ENCODE measurements at places on chromosomes 13 and 19.

DNA sequence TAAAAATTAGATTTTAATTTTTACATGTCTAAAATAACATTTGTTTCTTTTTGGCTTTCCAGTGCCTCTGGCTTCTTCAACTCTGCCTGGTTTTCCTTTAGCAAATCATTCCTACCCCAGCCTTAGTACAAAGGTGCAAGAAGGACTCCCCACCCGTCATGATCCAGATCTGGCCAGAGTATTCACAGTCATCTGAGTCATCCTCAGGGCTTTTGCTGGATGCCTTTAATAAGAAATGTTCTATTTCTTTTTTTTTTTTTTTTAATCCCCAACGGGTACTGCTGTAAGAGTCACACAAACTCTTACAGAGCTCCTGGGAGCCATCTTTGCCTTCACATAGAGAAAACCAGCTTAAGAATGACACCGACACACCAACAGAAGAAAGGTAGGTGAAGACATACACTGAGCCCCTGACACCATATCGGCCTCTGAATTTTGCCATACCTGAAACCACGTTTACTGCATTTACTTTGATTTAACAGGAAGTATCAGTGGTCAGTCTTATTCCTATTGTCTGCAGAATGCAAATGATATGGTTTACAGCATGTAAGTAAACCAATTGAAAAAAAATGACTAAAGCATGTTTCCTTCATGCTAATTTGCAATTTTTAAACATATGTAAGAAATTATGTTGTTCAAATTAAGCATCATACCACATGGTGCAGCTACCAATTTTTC lies 184.4 kb downstream of the NALCN start:
- no peak for DNase-seq

DNA sequence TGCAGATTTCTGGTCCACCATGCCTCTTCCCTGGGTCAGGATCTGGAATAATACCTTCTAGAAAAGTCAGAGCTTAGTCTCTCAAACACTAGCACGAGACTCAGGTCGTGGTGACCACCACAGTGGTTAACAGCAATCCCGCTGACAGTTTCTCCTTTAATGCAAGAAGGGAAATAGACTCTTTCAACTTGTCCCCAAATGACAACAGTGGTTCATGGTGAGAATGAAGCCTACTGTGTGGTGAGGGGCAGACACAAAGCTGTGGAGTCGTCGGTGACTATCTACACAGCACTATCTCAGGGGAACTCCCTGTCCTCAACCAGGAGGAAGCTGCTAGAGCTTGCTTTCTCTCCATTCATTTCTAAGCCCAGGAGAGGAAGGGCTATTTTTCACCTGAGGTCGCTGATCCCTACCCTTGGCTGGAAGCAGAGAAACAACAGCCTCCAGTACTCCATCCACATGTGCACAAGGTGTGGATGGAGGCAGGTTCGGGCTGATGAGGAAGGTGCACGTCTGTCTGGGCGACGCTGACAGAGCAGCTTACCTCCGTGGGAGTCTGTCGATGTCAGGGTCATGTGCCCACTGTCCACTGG lies 72.4 kb downstream of the STK24 start:
- no peak for DNase-seq

DNA sequence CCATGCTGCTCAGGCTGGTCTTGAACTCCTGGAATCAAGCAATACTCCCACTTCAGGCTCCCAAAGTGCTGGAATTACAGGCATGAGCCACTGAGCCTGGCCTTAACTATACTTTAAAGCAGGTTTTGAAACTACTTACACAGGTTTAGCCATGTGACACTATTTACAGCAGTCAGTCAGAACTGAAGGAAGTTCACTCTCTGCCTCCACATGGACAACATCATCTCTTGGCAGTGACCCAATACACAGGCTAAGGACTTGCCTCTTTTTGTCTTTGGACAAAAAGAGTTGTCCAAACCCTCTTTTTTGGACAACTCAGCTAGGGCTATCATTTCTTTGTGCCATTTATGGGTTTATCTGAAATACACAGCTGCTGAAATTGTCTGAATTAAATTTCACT lies 89.0 kb upstream of the CLDN10 start:
- DNase-seq: no peak

DNA sequence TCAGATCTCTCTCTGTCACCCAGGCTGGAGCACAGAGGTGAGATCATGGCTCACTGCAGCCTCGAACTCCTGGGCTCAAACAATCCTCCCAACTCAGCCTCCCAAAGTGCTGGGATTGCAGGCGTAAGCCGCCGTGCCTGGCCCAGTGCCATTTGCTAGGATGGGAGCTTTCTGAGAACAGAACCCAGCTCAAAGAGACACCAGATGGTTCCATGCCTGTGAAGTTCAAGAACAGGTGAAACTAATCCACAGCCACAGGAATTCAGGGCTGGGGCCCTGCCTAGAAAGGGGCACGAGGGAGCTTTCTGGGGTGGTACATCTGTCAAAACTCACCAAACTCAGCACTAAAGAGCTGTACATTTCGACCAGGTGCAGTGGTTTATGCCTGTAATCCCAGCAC lies 4.2 kb downstream of the SLC7A9 start:
- no peak for DNase-seq

GRCh38 chr19:58579473-58580142 lies 6.5 kb upstream of the MZF1 start:
- no peak for DNase-seq

DNA sequence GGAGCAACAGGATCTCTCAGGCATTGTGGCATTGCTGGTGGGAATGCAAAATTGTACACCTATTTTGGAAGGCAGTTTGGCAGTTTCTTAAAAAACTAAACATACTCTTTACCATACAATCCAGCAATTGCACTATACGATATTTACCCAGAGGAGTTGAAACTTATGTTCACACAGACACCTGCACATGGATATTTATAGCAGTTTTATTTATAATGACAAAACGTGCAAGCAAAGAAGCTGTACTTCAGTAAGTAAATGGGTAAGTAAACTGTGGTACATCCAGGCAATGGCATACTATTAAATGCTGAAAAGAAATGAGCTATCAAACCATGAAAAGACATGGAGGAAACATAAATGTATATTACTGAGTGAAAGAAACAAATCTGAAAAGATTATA lies 71.6 kb upstream of the UBAC2 start:
- no peak for DNase-seq

DNA sequence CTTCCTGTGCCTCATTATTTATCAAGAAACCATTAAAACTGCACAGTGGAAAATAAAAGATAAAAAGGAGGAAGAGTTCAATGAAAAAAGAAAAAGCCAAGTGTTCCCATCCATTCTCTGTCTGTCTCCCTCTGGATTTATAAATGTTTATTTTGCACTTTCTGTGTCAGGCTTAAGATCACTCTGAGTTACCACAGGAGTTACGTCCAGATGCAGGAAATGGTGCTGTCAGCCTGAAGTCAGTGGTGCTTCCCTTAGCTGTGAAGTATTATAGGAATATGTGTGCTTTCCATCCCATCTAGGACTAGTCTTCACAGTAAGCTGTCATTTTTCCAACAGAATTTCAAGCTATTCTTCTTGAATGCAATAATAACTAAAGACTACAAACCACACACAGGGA lies 420.2 kb downstream of the KCTD12 start:
- DNase-seq: no peak

DNA sequence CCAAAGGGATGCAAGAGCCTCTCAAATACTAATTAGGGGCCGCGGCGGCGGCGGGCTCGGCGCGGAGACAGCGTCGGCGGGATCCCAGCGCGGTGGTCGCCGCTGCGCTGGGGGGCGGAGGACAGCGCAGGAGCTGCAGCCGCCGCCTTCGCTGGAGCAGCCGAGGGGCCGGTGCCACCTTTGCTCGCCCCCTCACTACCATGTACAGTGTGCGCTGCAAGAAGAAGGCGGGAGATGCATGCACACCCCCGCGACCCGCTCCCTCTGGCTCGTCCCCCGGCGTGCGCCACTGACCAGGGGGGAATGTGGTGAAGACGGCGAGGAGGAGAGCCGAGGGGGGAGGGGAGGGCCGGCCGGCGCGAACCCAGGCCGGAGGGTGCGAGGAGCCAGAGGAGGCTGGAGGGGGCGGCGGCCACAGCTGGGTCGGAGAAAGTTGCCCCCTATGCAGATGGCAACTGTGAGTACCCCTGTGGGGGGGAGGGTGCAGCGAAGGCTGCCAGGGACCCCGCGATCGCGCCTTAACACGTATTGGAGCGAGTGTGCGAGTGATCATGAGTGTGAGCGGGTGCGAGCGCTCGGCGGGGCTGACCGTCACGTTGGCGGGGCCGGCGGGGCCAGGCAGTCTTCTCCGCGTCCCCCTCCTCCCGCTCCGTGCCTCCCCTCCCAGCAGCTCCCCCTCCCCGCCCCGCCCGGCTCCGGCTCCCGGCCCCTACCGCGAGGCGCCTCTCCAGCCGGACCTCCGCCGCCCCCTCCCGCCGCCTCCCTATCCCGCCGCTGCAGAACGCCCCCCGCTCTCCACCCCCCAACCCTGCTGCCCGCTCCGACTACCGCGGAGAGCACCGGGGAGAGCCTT lies 808 bp downstream of the SLITRK5 start:
- no peak for DNase-seq

- no peak for DNase-seq
Observed at GRCh38 chr19:40419066-40419612, 6.0 kb upstream of the PRX start.

DNA sequence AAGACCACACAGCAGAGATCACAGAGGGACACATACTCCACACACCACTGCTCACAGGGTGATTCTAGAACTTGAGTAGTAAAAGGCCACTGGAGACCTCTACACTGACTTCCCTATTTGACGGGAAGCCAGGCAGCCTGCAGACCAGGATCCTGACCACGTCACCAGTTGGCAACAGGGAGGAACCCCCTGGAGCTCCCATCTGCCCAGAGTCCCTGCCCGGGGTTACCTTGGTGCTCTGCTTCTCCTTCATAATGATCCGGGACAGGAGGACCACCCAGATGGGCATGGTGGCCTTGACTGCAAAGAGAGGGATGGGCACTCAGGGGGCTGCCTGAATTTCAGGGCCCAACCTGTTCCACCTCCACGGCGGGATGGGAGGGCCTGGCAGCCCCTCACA lies 932 bp downstream of the SLC35E1 start:
- no peak for DNase-seq

- DNase-seq: no peak
Observed at GRCh38 chr13:32587811-32588170, 1.5 kb downstream of the PDS5B start.

GRCh38 chr19:55626350-55626749 lies 2.0 kb upstream of the ZNF784 start:
- no peak for DNase-seq

GRCh38 chr19:38514812-38515633 lies 81.5 kb downstream of the RYR1 start:
- DNase-seq: no peak

DNA sequence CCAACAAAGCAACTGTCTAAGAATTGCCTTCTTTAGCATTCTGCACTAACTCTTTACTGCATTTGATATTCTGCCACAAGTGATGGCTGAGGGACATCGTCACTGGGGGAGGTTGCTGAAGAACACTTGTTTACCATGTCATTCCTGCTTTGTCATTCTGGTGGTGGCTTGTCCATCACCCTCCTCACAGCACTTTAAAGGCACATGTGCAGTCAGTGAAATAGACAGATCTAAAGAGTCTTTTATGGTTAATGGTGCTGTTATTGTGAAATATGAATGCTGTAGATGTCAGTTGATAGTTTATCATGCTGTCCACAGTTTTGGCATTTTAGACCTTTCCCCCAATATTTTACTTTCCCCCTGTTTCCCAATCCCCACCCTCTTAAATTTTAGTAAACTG lies 120.9 kb upstream of the TSC22D1 start:
- no peak for DNase-seq

DNA sequence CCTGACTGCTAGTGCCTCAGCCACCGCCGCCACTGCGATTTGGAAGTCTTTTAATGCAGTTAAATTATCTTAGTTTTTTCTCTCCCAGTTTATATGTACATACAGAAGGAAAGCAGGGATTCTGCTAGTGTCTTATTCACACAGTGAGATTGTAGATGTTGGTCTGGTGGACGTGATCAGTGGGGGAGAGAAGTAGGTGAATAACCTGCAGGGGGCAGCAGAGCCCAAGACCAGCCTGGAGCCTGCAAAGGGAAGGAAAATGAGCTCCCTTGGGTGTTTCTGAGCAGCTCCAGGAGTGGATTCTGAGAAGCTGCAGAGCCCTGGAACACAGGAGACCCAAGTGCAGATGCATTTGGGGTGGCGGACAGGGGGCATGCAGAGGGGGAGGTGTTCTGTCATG lies 26.3 kb downstream of the ZNF844 start:
- DNase-seq: no peak

DNA sequence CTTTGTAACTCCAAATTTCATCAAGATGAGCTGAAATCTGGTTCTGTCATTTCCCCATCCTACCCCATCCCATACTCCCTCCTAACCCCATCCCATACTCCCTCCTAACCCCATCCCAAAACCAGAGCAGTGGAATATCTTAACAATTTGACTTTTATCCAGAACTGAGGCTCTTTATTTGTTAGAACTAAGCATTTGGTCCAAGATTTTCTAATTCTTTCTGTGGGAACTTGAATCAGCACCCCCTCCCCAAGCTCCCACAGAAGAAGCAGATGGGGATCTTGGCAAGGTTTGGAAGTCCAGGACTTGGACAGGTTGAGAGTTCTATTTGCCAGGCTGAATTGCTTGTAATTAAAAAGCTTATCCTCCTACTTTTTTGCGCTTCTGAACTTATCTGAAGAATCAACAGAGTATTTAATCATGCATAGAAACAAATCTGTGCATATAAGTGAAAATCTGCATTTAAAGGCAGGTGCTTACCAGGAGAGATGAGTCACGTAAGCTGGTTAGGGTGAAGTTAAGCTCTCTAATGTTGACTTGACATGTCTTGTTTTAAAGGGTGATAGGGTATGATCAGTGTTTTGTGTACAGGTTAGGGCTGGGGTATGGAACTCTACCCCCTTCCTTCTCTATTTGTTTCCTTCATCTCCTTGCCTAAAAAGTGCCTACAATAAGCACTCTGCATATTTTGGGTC lies 111.1 kb downstream of the COG6 start:
- DNase-seq: no peak

GRCh38 chr13:31997641-31998040 lies 33.9 kb upstream of the FRY start:
- no peak for DNase-seq

- no peak for DNase-seq
Observed at GRCh38 chr13:23922005-23922932, 25.0 kb upstream of the C1QTNF9B start.

GRCh38 chr13:99982731-99983498 lies 1.3 kb downstream of the ZIC2 start:
- no peak for DNase-seq

GRCh38 chr13:28041501-28041900 lies 53.0 kb upstream of the URAD start:
- DNase-seq: no peak

- DNase-seq: no peak
Observed at GRCh38 chr13:112831196-112831595, 137.8 kb upstream of the MCF2L start.

GRCh38 chr19:41159881-41160280 lies 33.1 kb upstream of the CYP2S1 start:
- DNase-seq: no peak

- DNase-seq: no peak
Observed at GRCh38 chr13:112999414-113000177, 30.6 kb downstream of the MCF2L start.

- no peak for DNase-seq
Observed at GRCh38 chr19:38606131-38606530, 11.6 kb downstream of the MAP4K1 start.

GRCh38 chr13:90142251-90142650 lies 1205.2 kb upstream of the MIR17HG start:
- DNase-seq: no peak

GRCh38 chr19:4454747-4455718 lies 2.6 kb downstream of the UBXN6 start:
- DNase-seq: no peak
